ENCODE measurements at places on chromosomes 5 and 9. TPM values are rescaled to one million over a fixed set of nuclear protein-coding genes. Genes with fewer than 3 reads are reported as not detected.

GRCh38 chr5:60334281-60334713, 365.7 kb downstream of the DEPDC1B start:
- no peaks in the 10 kb centered on the region for H3K36me3 ChIP-seq
- H3K27me3 ChIP-seq: no peaks in the 10 kb centered on the region
- H3K4me3 ChIP-seq: no peak overlapping the region
- no peak for DNase-seq

GRCh38 chr9:134502809-134503211, 138.8 kb upstream of the COL5A1 start:
- H3K4me1 ChIP-seq: peaks cover 23% of the 10 kb centered on the region
- H3K4me3 ChIP-seq: no peak overlapping the region
- H3K27ac ChIP-seq: peak overlapping the region; percentile 71
- DNase-seq: peak; percentile 92
- H3K36me3 ChIP-seq: no peaks in the 10 kb centered on the region

- H3K27ac ChIP-seq: no peak overlapping the region
- no peaks in the 10 kb centered on the region for H3K4me1 ChIP-seq
- H3K4me3 ChIP-seq: no peak overlapping the region
- H3K27me3 ChIP-seq: no peaks in the 10 kb centered on the region
Observed at GRCh38 chr5:83364312-83365299, 106.9 kb upstream of the VCAN start.

AQP7 gene
- polyA plus RNA-seq: 1.4 TPM

DNA sequence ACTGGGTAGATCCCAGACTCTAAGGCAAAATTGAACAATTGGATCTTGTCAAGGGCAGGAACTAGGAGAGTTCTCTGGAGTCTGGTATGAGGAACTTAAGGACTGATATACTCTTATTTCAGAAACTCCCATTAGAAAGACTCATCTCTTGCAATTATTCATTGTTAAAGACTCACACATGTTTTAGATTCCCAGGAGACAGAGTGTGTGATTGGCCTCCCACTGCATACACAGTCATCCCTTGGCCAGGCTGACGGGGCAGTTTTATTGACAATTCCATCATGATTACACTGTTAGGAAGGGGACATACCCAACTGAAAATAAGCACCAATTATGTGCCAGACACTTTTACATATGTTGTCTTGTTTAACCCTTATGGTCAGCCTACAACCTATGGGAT, 347.2 kb downstream of the DMAC1 start:
- H3K36me3 ChIP-seq: no peaks in the 10 kb centered on the region
- no peaks in the 10 kb centered on the region for H3K4me1 ChIP-seq
- no peak overlapping the region for H3K27ac ChIP-seq
- DNase-seq: no peak

TRIM23 gene
- polyA plus RNA-seq: 18.6 TPM

SLC6A3 gene
- 0.11 TPM for polyA plus RNA-seq

GRCh38 chr9:12753931-12754330, 20.9 kb upstream of the LURAP1L start:
- no peak overlapping the region for H3K27ac ChIP-seq
- H3K36me3 ChIP-seq: no peaks in the 10 kb centered on the region

- no peaks in the 10 kb centered on the region for H3K4me1 ChIP-seq
- no peaks in the 10 kb centered on the region for H3K27me3 ChIP-seq
- H3K36me3 ChIP-seq: peaks cover 21% of the 10 kb centered on the region
- DNase-seq: peak; percentile 32
- no peak overlapping the region for H3K4me3 ChIP-seq
Observed at GRCh38 chr5:80204808-80205614, 50.8 kb downstream of the SERINC5 start.

- no peak for DNase-seq
- H3K36me3 ChIP-seq: no peaks in the 10 kb centered on the region
- H3K4me1 ChIP-seq: no peaks in the 10 kb centered on the region
- H3K27ac ChIP-seq: no peak overlapping the region
Observed at GRCh38 chr5:111043712-111044506, 27.6 kb upstream of the TSLP start.

MAMDC2 gene
- 8.2 TPM for polyA plus RNA-seq

ST8SIA4 gene
- 6.2 TPM for polyA plus RNA-seq

- H3K36me3 ChIP-seq: no peaks in the 10 kb centered on the region
- no peaks in the 10 kb centered on the region for H3K27me3 ChIP-seq
- H3K4me3 ChIP-seq: no peak overlapping the region
- no peaks in the 10 kb centered on the region for H3K4me1 ChIP-seq
Observed at GRCh38 chr5:110413856-110414255, 312.6 kb downstream of the TMEM232 start.

DNA sequence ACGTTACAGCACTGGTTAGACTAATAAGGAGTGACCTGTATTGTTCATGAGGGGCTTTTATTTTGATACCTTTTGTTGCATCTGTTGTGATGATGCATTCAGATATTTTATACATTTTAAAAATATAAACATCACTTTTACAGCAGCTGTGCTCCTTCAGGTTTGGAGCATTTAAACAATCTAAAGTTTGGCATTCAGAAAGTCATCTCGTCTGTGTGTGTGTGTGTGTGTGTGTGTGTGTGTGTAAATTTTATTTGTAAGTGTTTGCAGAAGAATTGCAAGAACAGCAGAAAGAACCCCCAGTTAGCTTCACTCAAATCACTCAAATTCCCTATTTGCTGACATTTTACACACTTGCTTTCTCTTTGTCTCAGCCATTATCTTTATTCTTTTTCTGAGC, 87.4 kb downstream of the ERCC6L2 start:
- H3K27ac ChIP-seq: no peak overlapping the region
- peaks cover 4% of the 10 kb centered on the region for H3K36me3 ChIP-seq
- no peaks in the 10 kb centered on the region for H3K27me3 ChIP-seq
- DNase-seq: no peak
- no peak overlapping the region for H3K4me3 ChIP-seq
- no peaks in the 10 kb centered on the region for H3K4me1 ChIP-seq

DNA sequence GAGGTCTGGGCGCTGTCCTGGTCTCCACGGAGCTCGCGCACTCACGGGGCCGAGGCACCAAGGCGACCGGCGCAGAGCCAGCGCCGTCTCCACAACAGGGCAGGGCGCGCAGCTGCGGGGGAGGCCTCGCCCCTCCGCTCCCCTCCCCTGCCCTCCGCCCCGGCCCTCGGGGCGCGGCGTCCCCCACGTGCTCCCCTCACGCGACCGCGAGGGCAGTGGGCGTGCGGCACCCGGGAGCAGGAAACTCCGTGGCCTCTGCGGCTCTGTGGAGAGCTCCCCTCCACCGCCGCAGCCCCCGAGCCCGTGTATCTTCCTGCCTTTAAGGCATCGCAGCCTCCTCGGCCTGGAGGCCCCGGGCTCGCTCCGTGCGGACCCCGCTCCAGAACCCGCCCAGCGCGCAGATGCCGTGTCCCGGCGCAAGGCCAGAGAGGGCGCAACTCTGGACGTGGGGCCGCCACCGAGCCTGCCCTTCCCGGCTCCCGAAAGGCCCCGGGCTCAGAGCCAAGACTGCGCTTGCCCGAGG, 708 bp upstream of the TUBB4B start:
- peak overlapping the region; percentile 72 for H3K4me3 ChIP-seq
- DNase-seq: peak; percentile 90
- H3K27ac ChIP-seq: peak overlapping the region; percentile 98
- peaks cover 25% of the 10 kb centered on the region for H3K36me3 ChIP-seq
- peaks cover 78% of the 10 kb centered on the region for H3K4me1 ChIP-seq

GRCh38 chr5:106189121-106189809, 1481.5 kb downstream of the EFNA5 start:
- H3K27me3 ChIP-seq: no peaks in the 10 kb centered on the region
- no peaks in the 10 kb centered on the region for H3K4me1 ChIP-seq
- no peaks in the 10 kb centered on the region for H3K36me3 ChIP-seq
- H3K27ac ChIP-seq: no peak overlapping the region

GRCh38 chr9:122236681-122237080, 7.9 kb upstream of the LHX6 start:
- peaks cover 8% of the 10 kb centered on the region for H3K36me3 ChIP-seq
- no peak overlapping the region for H3K27ac ChIP-seq
- peaks cover 17% of the 10 kb centered on the region for H3K27me3 ChIP-seq
- H3K4me3 ChIP-seq: no peak overlapping the region
- no peak for DNase-seq

OR1L1 gene
- not detected for polyA plus RNA-seq

SLCO6A1 gene
- polyA plus RNA-seq: 0.48 TPM

- H3K4me1 ChIP-seq: no peaks in the 10 kb centered on the region
- DNase-seq: no peak
- no peak overlapping the region for H3K27ac ChIP-seq
Observed at GRCh38 chr9:35335164-35335563, 154.7 kb upstream of the RUSC2 start.

HRH2 gene
- polyA plus RNA-seq: 1.2 TPM

AHRR gene
- 2.9 TPM for polyA plus RNA-seq

- H3K36me3 ChIP-seq: peaks cover 15% of the 10 kb centered on the region
- no peaks in the 10 kb centered on the region for H3K27me3 ChIP-seq
- no peak overlapping the region for H3K27ac ChIP-seq
- no peak for DNase-seq
- no peaks in the 10 kb centered on the region for H3K4me1 ChIP-seq
- H3K4me3 ChIP-seq: no peak overlapping the region
Observed at GRCh38 chr5:109826426-109826825, 136.7 kb downstream of the MAN2A1 start.

RNF44 gene
- polyA plus RNA-seq: 39.5 TPM

CDO1 gene
- polyA plus RNA-seq: 27.1 TPM
